T-helper 17 cell (primary cell): ENCODE measurements at places on chromosomes 3 and 15. TPM values are rescaled to one million over a fixed set of nuclear protein-coding genes. Genes with fewer than 3 reads are reported as not detected.

DNA sequence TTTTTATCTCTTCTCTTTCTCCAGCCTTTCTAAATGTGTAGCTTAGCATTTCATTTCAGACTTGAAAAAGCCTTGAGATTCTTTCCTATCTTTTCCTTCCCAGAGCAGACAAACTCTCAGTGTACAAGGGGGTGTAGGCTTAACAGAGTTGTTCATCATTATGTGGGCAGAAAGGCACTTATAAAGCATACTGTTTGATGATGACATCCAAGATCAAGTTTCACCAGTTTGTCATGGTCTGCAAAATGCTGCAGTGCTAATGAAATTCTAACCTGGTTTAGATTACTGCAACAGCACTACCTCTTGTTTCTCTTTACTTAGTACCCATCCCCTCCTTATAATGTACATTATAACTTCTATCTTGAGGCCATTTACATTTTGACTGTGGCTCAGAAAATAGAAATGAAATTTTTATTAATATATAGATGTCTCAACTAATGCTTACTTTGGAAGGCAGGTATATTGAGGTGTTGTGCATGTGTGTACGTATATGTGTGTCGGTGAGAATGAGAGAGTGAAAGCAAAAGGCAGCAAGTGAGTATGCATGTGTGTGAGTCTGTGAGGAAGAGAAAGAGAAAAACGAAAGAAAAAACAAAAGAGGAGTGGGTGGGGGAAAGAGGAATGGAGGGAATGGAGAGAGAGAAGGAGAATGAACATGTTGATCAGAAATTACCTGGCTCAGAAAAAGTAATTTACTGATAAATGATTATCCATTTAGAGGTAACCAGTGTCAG is 1043.6 kb downstream of the TUSC7 start:
- no peaks in the 10 kb centered on the region for H3K27me3 ChIP-seq
- H3K27ac ChIP-seq: no peak overlapping the region
- H3K4me3 ChIP-seq: no peak overlapping the region
- DNase-seq: no peak
- no peaks in the 10 kb centered on the region for H3K4me1 ChIP-seq

DNA sequence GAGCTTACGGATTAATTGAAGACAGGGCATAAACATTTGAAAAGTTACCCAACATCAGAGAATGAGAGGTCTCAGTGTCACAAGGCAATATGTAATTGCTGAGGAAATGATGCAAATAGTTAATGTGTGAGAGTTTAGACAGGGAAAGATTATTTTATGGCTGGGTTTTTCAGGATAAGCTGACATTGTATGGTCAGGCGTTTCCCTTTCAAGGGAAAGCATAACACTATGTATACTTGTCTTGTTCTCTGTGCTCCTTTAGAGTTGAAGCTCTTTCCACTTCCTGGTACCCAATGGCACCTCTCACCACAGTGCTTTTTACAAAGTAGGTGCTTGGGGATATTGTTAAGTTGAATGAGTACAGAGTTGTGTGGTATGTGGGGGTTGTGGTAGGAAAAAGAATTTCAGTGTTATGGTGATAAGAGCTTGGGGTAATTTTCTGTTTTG is 19.9 kb downstream of the IQGAP1 start:
- no peaks in the 10 kb centered on the region for H3K27me3 ChIP-seq
- peak overlapping the region; percentile 3 for H3K4me3 ChIP-seq
- H3K36me3 ChIP-seq: peaks cover 7% of the 10 kb centered on the region
- DNase-seq: no peak

GRCh38 chr3:135268941-135269532 is 474.0 kb downstream of the EPHB1 start:
- H3K36me3 ChIP-seq: no peaks in the 10 kb centered on the region
- no peak for DNase-seq
- no peak overlapping the region for H3K27ac ChIP-seq
- peaks cover 10% of the 10 kb centered on the region for H3K27me3 ChIP-seq
- H3K4me1 ChIP-seq: no peaks in the 10 kb centered on the region

GRCh38 chr15:92161039-92161670 is 232.5 kb upstream of the ST8SIA2 start:
- no peak for DNase-seq
- peaks cover 5% of the 10 kb centered on the region for H3K36me3 ChIP-seq
- peak overlapping the region; percentile 80 for H3K27ac ChIP-seq
- H3K4me3 ChIP-seq: peak overlapping the region; percentile 77
- peaks cover 13% of the 10 kb centered on the region for H3K4me1 ChIP-seq
- no peaks in the 10 kb centered on the region for H3K27me3 ChIP-seq

DNA sequence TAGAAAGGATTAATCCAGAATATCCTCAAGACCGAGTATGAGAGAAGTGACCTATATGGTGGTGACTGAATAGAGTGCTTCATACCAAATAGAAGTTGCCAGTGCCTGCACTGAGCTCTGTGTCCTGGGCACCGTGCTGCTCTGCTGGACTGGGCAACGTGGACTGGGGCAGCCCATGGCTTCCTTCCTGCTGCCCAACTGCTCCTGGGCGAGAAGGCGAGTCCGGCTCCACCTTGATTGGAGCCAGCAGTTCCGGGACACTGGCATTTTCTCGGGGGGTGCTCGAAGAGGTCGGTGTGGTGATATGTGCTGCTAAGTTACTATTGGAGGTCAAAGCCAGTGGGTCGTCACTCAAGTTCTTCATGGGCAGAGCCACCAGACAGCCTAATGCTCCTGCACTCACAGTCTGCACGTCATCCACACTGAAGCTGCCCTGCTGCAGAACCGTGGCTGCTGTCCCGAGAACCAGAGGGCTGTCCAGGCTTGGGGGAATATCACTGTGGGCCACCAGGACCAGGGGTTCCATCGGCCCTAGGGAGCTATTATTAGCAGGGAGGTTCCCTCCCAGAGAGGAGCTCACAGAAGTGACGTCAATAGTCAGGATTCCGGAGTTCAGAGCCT is 14.1 kb downstream of the ZXDC start:
- H3K27ac ChIP-seq: no peak overlapping the region
- H3K27me3 ChIP-seq: no peaks in the 10 kb centered on the region
- H3K4me1 ChIP-seq: peaks cover 17% of the 10 kb centered on the region
- no peak overlapping the region for H3K4me3 ChIP-seq
- DNase-seq: no peak
- peaks cover 8% of the 10 kb centered on the region for H3K36me3 ChIP-seq

The SHF gene
- 2.8 TPM for total RNA-seq
